Motor neuron (in vitro differentiated cells): ENCODE measurements at places on chromosomes 5 and 9. TPM values are rescaled to one million over a fixed set of nuclear protein-coding genes. Genes with fewer than 3 reads are reported as not detected.

OLFML2A gene
- 0.22 and 0.73 TPM in 2 replicates for total RNA-seq

SLC36A2 gene
- 0.05 TPM in 1 of 2 replicates, not detected in the other for total RNA-seq

GRCh38 chr9:130172858-130173665 lies 858 bp downstream of the NCS1 start:
- peak; percentile 30 for ATAC-seq

SPINK4 gene
- total RNA-seq = not detected in 2 replicates

IL3 gene
- total RNA-seq = not detected in 2 replicates

DNA sequence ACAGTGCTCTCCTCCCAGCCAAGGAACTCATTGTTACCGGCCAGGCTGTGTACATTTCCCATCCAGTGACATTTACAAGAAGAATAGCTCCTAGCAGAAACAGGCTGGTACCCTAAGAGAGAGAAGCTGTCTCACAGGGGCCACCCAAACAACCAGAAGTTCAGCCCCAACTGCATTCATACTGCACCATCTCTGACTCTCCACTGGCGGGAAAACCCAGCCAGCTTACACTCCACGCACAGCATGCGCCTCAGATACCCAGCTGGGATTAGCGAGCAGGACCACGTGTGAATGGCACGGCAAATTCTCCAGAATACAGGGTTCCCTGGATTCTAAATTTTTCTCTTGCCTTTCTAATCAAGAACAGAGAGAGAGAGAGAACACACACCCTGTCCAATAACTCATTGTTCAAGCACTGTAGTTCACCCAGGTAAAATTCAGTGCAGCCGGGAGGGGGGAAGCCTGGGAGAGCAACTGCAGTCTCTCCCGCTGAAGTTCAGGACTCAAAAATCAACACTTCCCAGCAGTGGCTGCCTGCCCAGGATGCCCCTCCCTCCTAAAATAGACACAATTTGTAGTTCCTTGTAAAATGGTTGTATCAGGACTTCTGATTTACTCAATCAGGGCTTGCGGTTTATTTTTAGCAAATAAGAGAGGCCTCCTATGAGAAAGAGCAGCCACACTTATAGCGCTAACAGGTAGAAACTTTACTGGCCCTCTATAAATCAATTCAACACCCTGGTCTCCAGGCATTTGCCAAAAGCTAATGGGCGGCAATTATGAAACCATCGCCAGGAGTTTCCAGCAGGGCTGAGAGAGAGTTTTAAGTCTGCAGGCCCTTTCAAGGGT lies 2.2 kb downstream of the COL23A1 start:
- no peak for ATAC-seq

LHX3 gene
- total RNA-seq = 0.43 and 0.45 TPM in 2 replicates

GRCh38 chr5:40202814-40203440 lies 476.8 kb upstream of the PTGER4 start:
- ATAC-seq = no peak

PCDHGA1 gene
- total RNA-seq = 1.3 and 1.7 TPM in 2 replicates

- no peak for ATAC-seq
Measured at GRCh38 chr5:95424016-95424415, 32.9 kb downstream of the FAM81B start.

REEP2 gene
- total RNA-seq = 1.0 and 1.2 TPM in 2 replicates

YIPF5 gene
- total RNA-seq = 69.7 and 91.0 TPM in 2 replicates

GRCh38 chr9:99479929-99480328 lies 257.8 kb downstream of the SEC61B start:
- no peak for ATAC-seq

GRCh38 chr5:157182143-157182757 lies 1.6 kb downstream of the ITK start:
- no peak for ATAC-seq

- no peak for ATAC-seq
Measured at GRCh38 chr5:117411701-117412100, 837.1 kb upstream of the SEMA6A start.

- ATAC-seq = no peak
Measured at GRCh38 chr5:33671700-33672291, 220.0 kb downstream of the ADAMTS12 start.

GRCh38 chr9:98482226-98482625 lies 226.5 kb downstream of the GABBR2 start:
- no peak for ATAC-seq

PCA3 gene
- total RNA-seq = 2.2 and 6.7 TPM in 2 replicates

GRCh38 chr9:129648092-129648763 lies 6.3 kb upstream of the ASB6 start:
- no peak for ATAC-seq

- ATAC-seq = no peak
Measured at GRCh38 chr5:179118338-179118737, 58.2 kb downstream of the ZNF354C start.

PLPP7 gene
- total RNA-seq = 5.6 and 6.4 TPM in 2 replicates

DNA sequence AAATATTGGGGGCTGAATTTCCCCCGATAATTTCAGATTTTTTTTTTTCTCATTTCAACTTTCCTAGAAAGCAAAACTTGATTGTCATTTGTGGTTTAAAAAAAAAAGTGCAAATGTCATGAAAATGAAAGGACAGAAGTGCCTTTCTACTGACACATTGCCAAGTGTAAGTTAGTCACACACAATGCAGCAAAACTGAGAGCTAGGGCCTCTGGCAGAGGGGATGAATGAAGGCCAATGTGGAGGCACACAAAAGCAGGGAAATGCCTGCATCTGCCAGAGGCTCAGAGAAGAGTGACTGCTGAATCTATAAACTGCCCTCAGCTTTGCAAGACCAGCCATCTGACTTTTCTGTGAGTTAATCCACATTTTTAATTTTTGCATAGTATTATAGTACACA lies 6.8 kb upstream of the IFNA5 start:
- peak; percentile 53 for ATAC-seq

MYOZ3 gene
- total RNA-seq = 1.9 and 3.1 TPM in 2 replicates

DNA sequence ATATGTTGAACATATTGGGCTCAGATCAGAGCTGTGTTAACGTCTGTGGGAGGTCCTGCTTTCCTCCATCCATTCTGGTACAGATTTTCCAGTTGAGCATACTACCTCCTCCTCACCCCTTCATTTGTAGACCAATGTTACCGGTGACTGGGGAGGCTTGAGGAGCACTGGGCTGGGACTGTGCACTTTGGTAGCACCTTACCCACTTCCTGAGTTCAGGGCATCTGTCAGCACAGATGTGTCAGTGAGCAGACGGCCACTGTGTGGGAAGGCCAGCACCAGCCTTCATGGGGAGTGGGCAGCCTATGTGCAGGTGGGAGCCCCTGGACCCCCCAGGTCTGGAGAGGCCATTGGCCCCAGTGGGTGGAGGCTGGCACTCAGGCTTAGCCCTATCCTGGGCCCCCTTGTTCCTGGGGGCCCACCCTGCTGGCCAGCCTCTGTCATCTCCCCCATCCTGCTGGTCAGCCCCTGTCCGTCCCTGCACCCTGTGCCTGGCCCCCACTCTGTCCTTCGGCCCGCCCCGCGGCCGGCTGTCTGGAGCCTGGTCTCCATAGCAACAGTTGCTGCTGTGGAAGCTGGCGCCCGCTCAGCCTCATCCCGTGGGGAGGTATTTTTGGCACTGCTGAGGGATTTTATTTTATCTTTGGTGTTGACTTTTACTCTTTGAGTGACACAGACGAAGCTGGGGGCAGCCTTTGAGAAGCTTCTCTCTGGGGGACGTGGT lies 21.3 kb downstream of the WNK2 start:
- peak; percentile 62 for ATAC-seq

NMUR2 gene
- total RNA-seq = 0.32 and 0.42 TPM in 2 replicates

- no peak for ATAC-seq
Measured at GRCh38 chr9:100227636-100228035, 125.1 kb downstream of the TEX10 start.

PRRX2 gene
- 0.53 and 0.87 TPM in 2 replicates for total RNA-seq

- ATAC-seq = peak; percentile 58
Measured at GRCh38 chr9:117083559-117083958, 331.3 kb downstream of the ASTN2 start.

GRCh38 chr9:91193087-91193657 lies 168.5 kb downstream of the AUH start:
- peak; percentile 92 for ATAC-seq

- ATAC-seq = no peak
Measured at GRCh38 chr5:134006115-134006514, 1.3 kb upstream of the VDAC1 start.

DNA sequence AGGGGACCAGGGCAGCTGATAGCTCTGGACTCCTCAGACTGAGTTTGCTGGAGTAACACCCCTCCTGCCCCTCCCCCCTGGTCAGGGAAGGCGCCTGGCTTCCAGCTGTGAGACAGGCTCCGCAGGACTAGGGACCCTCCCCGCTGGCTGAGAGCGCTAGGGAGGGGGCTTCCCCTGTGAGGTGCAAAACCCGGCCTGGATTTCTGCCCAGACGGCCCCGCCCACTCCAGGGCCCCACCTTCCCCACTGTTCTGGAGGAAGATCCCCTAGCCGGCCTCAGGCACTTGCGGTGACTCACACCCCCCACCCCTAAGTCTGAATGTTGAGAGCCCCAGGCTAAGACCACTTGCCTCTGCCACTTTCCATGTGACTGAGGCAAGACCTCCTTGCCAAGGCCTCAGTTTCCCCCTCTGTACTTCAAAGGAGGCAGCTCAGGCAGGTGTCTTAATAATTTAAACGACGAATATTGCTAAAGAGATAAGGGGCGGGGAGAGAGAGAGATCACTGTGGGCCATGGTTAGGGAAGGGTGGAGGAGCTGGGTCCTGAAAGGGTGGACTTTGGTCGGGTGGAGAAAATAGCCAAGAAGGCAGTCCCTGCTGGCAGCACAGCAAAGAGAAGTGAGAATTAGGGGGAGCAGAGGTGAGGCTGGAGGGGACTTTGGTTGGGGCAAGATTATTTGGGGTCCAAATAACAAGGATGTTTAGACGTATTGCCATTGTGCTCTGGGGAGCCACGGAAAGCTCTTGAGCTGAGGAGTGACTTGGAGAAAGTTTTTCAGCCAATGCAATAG lies 1.0 kb upstream of the DAB2IP start:
- peak; percentile 60 for ATAC-seq

DNA sequence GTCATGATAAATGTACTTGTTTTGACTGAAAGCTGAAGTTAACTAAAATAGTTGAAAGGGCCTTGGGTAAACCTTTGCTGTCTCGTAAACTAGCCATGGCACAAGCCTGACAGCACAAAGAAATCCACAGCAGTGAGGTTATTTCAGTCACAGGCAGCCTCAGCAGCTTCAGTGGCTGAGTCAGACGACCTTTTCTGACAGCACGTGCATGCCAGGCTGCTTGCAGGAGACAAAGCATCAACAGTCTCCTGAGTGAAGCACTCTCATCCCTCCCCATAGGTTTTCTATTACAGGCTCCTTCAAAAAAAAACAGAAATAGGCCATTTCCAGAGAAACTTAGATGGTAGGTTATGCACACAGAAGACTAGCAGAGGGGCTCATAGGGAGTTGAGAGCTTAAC lies 34.6 kb downstream of the OXCT1 start:
- peak; percentile 100 for ATAC-seq

CATSPER3 gene
- 0.67 TPM in 1 of 2 replicates, not detected in the other for total RNA-seq

DNA sequence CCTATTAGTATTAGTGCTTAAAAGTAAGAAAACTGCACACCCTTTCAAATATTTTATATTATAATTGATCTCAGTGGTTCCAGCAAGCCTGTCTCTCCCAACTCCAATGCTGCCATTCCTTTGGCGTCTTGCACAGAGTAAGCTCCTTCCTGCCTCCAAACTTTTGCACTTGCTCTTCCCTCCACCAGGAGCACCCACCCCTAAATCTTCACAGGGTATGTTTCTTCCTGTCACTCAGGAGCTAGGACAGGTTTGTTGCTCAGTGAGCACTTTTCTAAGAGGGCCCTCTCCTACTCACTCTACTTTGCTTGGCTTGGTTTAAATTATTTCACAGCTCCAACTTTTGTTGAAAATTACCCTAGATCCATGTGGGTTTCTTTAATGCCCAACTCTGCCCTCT lies 189.1 kb upstream of the ADRA1B start:
- ATAC-seq = no peak

DNA sequence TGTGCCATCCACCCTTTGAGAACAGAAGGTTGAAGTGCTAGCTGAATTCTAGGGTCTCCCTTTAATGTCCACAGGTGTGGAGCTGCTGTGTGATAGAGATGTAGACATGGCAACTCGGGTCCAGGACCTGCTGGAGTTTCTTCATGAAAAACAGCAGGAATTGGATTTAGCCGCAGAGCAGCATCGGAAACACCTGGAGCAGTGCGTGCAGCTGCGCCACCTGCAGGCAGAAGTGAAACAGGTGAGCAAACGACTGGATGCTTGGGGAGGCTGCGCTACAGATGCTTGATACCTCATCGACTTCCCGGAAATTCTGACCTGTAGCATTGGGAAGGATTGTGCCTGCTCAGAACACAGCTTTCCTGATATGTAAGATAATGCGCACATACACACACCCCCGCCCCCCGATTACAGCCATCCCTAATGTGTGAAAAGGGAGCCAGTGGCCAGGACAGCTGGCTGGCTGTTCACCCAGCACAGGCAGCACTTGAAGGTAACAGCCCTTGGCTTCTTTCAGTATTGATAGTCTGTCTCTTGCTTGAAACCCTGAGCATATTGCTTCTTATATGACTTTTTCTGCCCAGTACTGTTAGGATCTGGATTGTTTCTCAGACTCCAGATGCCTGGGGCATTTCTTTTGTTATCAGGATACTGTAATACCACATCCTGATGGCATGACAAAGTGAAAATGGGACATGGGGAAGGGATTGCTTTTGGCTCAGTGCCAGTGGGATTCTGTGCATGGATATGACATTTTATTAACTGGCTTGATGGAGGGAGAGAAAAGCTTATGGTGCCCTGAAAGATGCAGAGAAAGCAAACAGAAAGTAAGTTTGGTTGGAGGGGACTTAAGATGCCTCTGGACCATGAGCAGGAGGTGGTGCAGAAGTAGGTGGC lies 216.8 kb upstream of the OTULINL start:
- peak; percentile 14 for ATAC-seq

IFNA13 gene
- total RNA-seq = 0.24 and 0.29 TPM in 2 replicates

DNA sequence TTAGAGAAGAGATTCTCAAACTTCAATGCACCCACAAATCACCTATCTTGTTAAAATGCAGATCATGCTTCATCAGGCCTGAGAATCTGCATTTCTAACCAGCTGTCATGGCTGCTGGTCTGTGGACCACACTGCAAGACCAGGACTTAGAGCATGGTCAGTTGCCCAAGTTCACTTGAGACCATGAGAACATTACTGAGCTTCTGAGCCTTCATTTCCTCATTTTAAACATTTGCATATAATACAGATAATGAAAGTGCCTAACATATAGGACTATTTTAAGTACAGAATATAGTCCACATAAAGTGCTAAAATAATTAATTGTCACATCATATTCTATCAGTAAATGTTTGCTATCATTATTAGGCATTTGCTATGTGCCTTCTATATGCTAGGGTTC lies 260.8 kb upstream of the TNC start:
- ATAC-seq = no peak

- no peak for ATAC-seq
Measured at GRCh38 chr5:175922192-175922885, 45.8 kb downstream of the THOC3 start.

GRCh38 chr9:97889941-97890887 lies 32.1 kb downstream of the TRMO start:
- ATAC-seq = no peak

C7 gene
- total RNA-seq = 2.8 TPM in 1 of 2 replicates, not detected in the other

PRKACG gene
- total RNA-seq = 0.33 and 0.63 TPM in 2 replicates

DNA sequence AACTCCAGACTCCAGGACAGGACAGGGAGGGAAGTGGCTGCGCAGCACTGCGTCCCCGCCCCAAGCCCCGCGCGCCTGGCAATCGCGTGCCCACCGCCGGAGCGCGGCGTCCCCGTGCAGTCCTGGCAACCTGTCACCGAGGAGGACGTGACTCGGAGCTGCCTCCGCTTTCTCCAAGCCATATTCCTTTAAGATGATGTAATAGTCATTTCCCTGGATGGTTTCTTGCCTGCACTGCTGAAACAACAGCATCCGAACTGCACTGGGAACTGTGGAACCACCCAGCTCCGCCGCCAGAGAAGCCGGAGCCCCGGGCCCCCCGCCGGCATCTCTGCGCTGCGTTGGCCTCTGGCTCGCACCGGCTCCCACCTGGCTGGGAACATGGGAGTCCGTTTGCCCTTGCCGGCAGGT lies 34.5 kb downstream of the KCTD16 start:
- peak; percentile 62 for ATAC-seq
